ENCODE measurements at places on chromosomes 7 and 10.

DNA sequence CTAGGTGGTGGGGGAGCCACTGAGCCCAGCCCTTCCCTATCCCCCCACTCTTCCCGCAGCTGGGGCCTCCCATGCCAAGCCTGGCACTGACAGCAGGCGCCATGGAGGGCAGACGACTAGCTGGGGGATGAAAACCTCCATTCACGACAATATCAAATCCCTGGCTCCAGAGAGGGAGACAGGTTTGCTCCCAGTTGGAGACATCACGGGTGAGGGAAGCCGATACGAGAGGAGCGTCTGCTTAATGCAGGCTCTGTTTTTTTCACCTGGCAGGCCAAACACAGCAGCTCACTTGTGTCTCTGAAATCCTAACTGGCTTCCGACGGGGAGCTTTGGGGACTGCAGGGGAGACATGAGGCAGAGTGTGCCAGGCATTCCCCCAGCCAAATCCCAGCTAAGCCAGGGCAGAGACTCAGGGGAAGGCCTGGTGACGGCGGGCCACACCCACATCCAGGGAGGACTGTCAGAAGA is 307.4 kb upstream of the ZMIZ1 start:
- DNase-seq = no peak

GRCh38 chr10:86317949-86318725 is 48.5 kb downstream of the GRID1 start:
- DNase-seq = no peak

GRCh38 chr7:45259966-45260646 is 102.5 kb downstream of the RAMP3 start:
- DNase-seq = peak; percentile 43

DNA sequence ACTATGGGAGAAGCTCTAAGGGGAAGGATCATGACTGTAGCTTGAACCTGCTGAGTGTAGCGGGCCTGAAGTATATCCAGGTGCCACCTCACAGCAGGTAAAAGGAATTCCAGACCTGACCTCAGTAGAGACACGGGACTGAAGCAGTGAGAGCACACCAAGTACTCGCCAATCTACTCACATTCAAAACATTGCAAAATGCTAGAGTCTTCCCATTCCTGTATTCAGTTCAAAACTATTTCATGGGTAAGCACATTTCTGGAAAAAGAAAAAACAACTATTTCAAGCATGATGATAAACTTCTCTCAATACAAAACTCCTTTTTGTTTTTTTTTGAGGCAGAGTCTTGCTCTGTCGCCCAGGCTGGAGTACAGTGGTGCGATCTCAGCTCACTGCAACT is 121.9 kb upstream of the AUTS2 start:
- DNase-seq = no peak

DNA sequence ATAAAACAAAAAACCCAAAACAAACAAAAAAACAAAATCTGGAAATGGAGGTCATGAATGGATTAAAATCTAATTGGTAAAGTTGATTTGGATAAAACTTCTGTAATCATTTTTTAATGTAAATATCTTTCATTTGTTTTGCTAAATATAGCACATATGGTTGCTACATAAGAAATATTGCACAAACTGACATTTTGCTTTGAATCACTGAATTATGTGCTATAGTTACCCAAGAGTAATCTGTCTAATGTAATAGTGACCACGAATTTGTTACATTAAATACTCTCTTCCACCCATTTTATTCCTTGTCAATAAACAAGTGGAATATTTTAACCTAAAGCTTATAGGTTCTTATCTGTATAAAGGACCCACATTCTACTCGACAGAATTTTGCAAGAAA is 6.2 kb downstream of the CFAP58 start:
- DNase-seq = no peak

DNA sequence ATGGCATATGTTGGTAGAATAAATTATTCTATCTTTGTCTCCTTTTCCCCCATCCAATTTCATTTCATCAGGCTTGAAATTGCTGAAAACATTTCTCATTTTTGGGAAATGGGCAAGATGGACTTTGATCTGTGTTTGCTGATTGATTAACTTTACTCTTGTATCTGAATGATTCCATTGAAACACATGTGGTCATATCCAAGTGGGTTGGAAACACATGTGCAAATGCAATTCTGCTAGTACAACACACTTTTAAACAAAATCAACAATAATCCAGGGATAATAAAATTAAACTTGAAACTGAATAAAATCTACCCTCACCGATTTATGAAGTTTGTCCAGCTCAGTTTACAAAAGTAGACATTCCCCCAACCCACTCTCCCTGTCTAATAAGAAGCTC is 96.9 kb downstream of the EPDR1 start:
- DNase-seq = no peak

- peak; percentile 74 for DNase-seq
Observed at GRCh38 chr10:70578371-70578947, 24.1 kb downstream of the PRF1 start.

GRCh38 chr7:112791465-112792168 is 1.4 kb upstream of the TMEM168 start:
- DNase-seq = no peak

- no peak for DNase-seq
Observed at GRCh38 chr7:92808006-92808405, 28.4 kb downstream of the CDK6 start.

DNA sequence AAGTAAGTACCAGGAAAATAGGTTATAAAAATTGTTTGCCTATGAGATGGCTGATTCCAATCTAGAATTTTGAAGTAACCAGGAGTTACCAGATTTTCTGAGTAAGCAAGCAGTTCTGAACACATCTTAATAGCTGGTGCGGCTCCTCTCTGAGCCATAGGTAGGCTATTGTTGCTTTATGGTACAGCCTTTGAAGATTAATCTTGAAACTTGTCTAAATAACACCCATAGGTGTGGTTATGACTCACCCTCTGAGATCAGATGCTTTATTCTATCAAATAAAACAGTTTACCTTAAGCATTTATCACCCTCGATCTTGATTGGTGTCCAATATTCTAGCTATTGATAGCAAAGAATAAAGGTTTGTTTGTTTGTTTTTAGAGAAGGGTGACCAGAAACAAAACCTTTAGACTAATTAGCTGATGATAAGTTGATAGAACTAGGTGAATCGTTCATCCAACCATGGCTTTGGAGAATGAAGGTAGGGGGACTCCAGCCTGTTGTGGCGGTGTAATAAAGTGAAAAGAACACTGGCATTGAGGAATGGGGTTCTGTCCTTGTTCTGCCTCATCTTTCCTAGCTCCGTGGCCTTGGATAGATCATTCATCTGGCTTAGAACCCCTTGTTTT is 72.2 kb downstream of the VTI1A start:
- DNase-seq = peak; percentile 2

GRCh38 chr10:3006093-3006492 is 61.3 kb upstream of the PFKP start:
- no peak for DNase-seq

- DNase-seq = no peak
Observed at GRCh38 chr7:70421319-70421718, 710.6 kb upstream of the GALNT17 start.

DNA sequence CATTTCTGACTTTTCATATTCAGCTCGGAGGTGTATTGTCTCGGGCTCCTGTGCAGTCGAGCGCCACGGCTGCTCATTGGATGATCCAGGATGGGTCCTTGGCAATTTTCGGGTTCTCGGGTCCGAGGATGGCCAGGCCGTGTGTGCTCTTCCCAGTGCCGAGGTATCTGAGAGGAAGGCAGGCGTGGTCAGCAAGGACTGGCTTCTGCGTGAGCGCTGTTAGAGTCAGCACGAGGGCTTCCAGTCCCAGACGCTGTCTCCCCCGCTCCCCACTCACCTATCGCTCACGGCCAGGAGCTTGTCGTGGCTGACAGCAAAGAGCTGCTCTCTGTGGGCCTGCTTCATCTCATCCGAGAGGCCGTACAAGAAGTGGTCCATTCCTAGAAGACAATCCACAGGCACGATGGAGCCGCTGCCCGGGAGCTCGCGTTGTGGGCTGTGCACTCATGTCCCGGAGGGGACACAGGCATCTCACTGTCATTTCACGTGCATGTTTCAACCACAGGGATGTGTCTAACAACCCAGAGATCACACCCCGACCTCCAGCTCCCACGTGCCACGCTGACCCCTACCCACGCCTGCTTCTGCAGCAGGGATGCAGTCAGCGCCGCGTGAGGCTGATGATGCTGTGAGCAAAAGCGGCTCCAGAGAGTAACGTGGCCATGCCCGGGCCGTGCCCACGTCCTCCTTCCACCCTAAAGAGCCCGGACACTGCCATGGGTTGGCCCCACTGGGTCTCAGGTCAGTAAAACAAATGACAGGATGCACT is 34.4 kb downstream of the PITRM1 start:
- DNase-seq = no peak

DNA sequence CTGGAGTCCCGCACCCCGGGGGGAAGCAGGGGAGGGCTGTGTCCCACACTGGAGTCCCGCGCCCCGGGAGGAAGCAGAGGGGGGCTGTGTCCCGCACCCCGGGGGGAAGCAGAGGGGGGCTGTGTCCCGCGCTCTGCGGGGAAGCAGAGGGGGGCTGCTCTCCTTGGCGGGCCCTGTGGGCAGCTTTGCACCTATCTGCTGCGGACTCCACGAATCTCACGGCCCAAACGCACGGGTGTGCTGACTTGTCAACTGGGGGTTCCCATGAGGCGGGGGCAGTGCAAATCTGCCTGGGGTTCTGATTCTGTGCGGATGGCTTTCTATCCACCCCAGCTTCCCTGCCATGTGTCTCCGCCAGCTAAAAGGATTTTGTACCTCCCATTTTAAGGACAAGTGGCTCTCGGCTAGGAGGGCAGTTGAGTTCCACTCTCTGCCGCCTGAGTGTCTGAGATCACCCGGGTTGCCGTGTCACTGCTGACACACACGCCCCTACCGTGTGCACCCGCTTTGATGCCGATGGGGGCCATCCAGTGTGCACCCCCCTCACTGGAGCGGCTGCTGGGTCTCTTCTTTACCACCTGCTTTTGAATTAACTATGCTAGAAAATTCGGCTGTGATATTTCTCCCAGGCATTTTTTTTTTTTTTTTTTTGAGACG is 20.5 kb downstream of the GPER1 start:
- no peak for DNase-seq

DNA sequence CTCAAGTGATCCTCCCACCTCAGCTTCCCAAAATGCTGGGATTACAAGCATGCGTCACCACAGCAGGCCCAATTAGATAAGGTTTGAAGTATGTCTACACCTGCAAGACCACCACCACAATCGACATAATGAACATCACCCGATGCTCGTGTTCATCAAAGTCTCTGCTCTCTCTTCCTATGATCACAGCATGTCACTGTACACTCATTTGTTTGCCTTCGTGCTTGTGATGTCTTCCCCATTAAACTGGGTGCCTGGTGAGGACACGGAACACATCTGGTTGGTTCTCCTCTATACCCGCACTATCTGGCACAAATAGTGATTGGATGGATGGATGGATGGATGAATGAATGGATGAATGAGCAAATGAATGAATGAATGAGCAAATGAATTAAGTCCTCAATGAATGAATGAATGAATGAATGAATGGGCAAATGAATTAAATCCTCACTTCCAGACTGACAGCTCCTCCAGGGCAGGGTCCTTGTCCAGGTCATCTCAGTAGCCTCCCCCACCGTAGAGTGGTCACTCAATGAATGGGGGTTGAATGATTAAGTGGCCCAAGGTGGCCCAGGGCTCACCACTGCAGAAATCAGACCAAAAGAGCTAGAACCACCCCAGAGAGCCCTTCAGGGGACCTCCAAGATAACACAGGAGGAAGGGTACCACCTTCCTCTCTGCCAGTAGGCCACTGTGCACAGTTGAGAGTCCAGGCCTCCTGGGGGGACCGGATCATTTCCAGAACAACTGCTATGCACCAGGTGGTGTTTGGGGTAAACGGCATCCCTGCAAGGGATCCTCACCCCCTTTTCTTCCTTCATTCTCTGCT is 101.9 kb upstream of the TNRC18 start:
- DNase-seq = peak; percentile 16

- DNase-seq = no peak
Observed at GRCh38 chr10:71223347-71224058, 11.1 kb downstream of the UNC5B start.

DNA sequence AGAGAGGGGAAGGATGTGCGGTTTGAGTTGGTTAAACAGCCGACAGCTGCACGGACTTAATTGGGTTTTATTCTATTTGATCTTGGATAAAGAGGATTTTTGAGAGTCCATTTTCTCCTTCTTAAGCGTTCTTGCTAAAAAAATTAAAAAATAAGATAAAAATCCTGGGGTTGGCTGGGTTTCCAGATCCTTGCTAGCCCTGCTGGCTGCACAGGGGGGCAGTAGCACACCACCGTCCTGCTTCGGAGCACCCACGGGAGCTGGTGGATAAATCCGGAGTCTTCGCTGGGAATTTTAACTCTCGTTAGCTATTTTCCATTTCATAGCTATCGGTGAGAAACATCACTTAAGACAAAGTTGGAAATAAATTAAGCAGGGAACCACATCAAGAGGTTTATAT is 792.0 kb downstream of the TYW1 start:
- DNase-seq = no peak

DNA sequence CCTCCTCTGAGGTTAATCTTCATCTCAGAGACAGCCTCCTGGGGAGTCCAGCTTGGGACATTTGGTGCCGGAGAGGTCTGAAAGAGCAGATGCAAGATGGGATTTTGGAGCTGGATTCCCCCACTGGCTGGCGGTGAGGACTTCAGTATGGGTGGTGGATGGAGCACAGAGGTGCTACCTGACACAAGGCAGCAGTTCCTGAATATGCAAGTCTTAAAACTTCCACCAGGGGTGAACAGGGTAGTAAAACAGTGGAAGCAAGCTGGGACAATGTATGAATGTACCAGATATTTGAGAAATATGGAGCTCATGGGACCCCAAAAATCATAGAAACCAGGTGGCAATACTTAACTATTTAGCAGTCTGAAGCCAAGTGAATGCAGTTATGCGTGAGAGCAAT is 4.8 kb upstream of the TAF3 start:
- no peak for DNase-seq

- no peak for DNase-seq
Observed at GRCh38 chr10:119441151-119441821, 101.2 kb downstream of the RGS10 start.

DNA sequence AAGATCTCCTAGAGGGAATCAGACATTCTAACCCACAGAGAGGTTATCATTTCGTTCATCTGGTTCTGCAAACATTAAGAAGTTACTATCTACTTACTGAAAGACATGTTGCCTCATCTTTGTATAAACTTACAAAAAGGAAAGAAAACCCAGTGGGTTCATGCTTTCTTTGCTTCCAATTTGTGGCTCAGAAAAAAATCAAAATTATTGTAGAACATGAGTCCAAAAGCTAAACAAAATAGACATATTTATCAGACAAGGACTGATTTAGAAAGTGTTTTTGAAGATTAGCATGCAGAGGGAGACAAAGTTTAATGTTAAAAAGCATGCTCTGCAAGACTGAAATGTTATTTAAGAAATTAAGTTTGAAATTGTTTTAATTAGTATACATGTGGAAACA is 123.1 kb downstream of the MBL2 start:
- DNase-seq = no peak

GRCh38 chr10:8992009-8992408 is 937.5 kb downstream of the GATA3 start:
- no peak for DNase-seq

DNA sequence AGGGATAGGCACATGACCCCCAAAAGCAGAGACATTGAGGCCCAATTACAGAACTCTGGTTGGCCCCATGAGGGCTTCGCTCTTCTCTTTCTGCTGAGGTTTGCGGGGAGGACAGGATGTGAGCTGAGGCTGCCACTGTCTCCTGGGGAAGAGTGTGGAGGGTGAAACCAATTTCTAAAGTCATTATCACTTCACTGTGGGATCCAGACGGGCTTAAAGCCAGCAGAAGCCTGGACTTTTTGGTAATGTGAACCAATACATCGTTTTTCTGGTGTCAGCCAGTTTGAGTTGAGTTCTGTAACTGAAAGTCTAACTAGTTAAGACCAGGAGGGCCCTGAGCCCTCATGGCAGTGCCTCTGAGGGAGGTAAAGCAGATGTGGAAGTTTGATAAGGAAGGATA is 163.0 kb downstream of the MYOF start:
- DNase-seq = no peak
